ENCODE measurements at places on chromosomes 5 and 9.
A peak's percentile ranks its signal among the peaks of the same experiment; 100 is the strongest.

GRCh38 chr5:128376577-128376976, 161.5 kb downstream of the FBN2 start:
- DNase-seq, result no peak

DNA sequence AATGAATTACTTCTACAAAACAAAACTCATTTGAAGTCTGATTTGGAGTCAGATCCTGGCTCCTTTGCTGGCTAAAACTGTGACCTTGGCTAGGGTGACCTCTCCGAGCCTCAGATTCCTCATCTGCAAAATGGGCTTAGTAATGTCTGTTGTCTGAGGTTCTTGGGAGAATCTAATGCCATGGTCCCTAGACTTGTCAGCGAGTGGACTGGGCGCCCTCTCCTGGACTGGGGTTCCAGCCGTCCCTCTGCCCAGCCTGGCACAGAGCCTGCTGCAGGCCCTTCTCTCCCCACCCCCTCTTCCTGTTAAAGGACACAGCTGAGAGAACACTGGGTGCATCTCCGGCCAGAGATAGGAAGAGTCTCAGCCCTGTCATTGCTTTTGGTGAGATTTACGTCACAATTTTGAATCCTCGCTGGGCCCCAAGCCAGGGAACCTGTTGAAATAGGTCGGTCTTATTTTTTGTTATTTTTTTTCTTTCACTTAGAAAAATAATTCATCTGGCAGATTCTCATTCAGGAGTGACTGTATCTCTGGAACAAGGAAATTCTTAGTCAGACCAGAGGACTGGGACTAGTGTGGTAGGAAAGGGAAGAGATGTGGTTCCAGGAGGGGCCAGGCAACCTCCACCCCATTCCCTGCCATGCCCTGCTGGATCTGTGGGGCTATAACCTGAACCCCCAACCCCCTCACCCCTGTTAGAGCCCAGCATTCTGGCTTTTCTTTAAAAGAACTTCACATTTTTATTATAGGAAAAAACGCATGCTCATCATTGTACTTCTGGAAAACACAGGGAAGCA, 48.2 kb upstream of the RPL26L1 start:
- DNase-seq, result peak; percentile 93

DNA sequence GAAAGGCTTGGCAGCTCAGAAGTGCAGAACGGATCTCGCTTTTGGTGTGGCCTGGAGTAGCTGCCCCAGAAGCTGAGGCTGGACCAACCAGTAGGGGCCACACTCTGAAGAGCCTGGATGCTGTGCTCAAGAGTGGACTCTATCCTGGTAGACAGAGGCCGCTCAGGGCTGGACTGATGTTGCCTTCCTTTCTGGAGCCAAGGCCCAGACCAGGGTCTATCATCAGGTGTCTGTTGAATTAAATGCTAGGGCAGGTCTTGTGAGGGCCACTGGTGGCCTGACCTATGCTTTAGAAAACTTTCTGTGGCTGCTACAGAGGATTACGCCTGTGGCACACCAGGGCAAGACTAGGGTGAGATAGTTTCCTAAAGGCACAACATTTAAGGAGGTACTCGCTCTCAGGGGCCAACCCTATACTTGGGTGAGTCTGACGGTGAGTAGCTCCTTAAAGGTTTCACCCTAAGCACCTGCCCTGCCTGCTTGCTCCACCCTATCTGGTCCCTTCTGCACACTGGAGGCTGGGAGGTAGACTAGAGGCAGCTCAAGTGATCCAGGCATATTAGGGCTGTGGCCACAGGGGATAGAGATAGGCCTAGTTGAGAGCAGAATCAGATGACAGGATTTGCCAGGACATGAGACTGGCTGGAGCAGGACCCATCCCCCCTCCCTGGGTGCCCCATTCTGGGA, 9.8 kb upstream of the IRF1 start:
- DNase-seq, result no peak

- DNase-seq, result peak; percentile 8
These were observed 61.5 kb downstream of the LNPEP start for GRCh38 chr5:96997265-96997859.

DNA sequence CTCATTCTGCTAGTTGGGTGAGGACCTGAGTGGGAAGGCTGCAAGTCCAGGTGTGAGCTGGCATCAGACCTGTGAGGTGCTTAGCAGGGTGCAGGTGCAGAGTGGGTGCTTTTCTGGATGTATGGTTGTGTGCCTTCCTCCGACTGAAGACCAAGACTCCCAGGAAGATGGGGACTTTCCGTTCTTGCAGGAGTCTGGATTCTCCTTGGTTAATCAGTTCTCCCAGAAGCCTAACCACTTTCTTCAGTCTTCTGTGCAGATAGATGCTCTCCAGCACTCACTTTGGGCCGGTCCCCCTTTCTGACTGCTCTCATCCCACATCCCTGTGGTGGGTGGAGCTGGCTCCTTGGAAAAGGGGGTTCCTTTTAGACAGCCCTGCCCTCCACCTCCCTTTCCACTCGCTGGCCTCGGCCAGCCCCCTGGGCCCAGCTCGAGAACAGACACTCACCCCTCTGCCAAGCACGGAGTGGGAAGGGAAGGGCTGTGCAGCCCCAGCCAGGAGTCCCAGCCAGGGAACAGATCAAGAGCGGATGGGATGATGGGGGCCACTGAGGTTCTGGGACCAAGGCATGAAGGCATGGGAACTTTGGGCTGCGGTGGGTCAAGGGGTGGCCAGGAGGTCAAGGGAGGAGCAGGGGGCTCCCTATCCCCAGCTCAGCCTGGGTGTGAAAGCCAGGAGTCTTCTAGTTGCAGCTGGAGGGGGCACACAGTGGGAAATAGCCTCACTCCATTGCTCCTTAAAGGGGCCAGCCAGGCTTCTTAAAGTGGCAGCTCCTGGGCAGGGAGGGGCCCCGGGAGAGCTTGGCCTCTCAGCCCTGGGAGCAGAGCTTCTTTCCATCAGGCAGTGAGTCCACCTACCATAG, 62.4 kb downstream of the FGF18 start:
- no peak for DNase-seq

DNA sequence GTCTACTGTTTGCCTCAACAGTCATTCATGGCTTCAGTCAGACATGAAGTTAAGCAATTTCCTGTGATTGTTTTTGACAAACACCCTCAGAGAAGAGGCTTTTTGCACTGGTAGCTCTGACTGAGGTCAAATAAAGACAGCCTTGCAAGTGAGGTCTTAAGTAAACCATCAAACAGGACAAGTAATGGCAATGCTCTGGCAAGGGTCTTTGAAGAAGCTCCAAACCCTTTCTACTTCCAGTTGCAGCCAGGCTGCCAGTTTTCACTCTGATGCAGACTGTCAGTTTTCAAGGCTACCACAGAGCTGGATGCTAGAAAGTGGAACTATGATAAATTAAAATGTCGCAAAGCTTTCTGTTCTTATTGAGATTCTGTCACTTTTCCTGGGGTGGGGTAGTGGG, 421.5 kb upstream of the PTGER4 start:
- DNase-seq, result no peak

DNA sequence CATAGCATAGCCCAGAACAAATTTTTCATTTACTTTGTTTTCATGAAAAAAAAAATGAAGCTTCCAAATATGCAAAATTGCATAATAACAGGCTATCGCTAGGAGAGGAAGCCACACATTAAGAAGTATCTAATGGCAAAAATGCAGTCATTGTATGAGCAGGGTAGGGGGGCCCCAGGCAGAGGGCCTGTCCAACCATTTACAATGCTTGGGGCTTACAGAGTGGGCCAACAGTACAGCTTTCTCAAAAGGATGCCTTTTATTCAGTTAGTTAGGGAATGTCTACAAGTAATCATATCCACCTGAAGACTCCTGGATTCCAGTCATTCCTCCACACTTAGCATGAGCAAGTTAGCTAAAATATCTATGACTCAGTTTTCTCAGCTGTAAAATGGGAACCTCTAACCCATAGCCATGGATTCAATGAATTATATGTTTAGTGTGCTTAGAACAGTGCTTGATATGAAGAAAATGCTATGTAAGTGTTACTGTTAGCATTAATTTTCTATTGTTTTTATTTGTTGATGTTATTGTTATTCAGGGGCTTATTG, 117.7 kb downstream of the GAS1 start:
- DNase-seq, result no peak

GRCh38 chr5:150999704-151000442, 20.5 kb upstream of the GPX3 start:
- DNase-seq, result no peak
